ENCODE measurements at places on chromosomes 2 and 18. TPM values are rescaled to one million over a fixed set of nuclear protein-coding genes. Genes with fewer than 3 reads are reported as not detected.

The ST6GAL2 gene
- not detected for total RNA-seq

The GULP1 gene
- total RNA-seq, result not detected

The TEKT4 gene
- total RNA-seq, result not detected

The UPP2 gene
- total RNA-seq, result not detected

The GALNT14 gene
- total RNA-seq, result 1.5 TPM

The MYO3B gene
- total RNA-seq, result 0.17 TPM

DNA sequence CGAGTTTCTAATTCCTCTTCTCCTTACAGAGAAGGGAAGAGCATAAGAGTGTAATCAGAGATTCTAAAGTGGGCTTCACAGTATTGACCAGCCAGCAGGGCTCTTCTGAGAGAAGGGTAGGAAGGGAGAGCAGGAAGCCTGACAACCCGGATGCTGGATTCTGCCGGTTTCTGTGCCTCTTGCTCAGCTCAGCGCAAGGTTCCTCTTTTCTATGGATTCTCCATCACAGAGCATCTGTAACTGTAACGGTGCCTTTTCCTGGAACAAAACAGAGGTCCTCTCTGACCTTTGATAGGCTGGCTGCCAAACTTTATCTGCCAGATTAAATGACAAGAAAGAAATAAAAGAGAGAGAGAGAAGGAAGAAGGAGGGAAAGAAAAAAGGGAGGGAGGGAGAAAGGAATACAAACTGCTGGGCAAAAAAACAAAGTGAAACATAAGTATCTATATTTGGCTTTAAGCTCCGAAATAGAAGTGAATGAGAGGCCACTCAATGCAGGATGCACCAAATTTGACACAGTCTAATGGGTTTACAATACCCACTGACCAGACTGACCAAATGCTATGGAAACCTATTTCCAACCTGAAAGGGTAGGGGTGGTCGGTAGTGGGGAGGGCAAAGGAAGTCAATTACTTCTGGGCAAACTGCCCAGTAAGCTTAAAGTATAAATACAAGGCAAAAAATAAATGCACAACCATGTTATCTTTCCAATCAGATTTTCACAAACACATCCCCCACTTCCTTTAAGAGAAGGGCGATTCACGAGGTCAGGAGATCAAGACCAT is 59.2 kb downstream of the PIEZO2 start:
- no peaks in the 10 kb centered on the region for H3K36me3 ChIP-seq
- no peak overlapping the region for H3K27ac ChIP-seq
- H3K4me1 ChIP-seq, result no peaks in the 10 kb centered on the region

- H3K4me1 ChIP-seq, result no peaks in the 10 kb centered on the region
- no peak overlapping the region for H3K4me3 ChIP-seq
- H3K27me3 ChIP-seq, result peaks cover 6% of the 10 kb centered on the region
- H3K27ac ChIP-seq, result no peak overlapping the region
- no peak for DNase-seq
Observed at GRCh38 chr2:68994864-68995263, 18.1 kb upstream of the ANTXR1 start.

GRCh38 chr18:65721619-65722018 is 29.2 kb upstream of the CDH7 start:
- no peaks in the 10 kb centered on the region for H3K4me1 ChIP-seq
- no peaks in the 10 kb centered on the region for H3K36me3 ChIP-seq
- DNase-seq, result no peak

DNA sequence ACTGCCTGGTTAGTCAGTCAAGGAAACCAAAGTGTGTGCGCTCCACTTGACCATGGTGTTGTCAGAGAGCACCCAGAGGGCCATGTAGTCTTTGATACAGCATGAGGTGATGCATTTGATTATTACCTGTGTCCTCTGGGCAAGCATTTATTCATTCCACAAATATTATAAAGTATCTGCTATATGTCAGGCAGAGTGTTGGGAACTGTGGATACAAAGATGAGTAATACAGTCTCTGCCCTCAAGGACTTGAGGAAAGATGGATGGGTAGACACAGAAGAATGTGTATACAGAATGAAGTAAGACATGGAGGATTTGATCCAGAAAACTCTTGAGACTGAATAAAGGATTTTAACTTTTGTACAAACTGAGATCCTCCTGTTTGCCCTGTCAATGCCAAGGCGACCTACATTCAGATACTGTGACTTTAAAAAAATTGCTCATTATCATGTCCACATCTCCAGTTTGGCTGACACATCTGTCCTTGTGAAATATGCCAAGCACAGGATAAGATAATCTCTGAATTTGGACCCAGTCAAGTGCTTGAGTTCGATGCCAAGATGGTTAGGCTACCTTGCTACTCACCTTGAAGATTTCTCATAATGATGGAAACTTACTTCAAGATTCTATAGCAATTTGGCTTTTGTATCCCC is 50.8 kb downstream of the ACYP2 start:
- no peak for DNase-seq
- peaks cover 10% of the 10 kb centered on the region for H3K36me3 ChIP-seq
- no peak overlapping the region for H3K27ac ChIP-seq
- H3K4me3 ChIP-seq, result no peak overlapping the region
- no peaks in the 10 kb centered on the region for H3K4me1 ChIP-seq
- H3K27me3 ChIP-seq, result no peaks in the 10 kb centered on the region

- no peaks in the 10 kb centered on the region for H3K4me1 ChIP-seq
- no peak overlapping the region for H3K27ac ChIP-seq
- no peaks in the 10 kb centered on the region for H3K27me3 ChIP-seq
- DNase-seq, result no peak
Observed at GRCh38 chr2:52429171-52429570, 1338.4 kb upstream of the CHAC2 start.

DNA sequence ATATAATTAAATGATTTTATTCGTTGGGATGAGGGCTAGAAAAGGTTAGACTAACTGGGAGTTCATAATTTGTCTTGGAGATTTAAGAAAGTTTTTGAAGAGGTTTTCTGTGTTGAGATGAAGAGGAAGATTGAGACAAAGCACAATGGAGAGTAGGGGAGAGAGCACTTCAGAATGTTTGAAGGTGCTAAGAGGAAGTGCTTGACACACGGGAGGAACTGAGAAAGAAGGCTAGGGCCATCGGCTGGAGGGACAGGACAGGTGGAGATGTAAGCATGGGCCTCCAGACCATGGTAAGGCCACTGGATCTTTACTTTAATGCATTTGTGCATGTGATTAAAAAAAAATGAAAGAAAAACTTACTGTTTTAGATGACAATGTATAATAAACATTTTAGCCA is 31.5 kb downstream of the GREB1L start:
- no peak for DNase-seq
- no peaks in the 10 kb centered on the region for H3K36me3 ChIP-seq
- peaks cover 7% of the 10 kb centered on the region for H3K27me3 ChIP-seq
- no peaks in the 10 kb centered on the region for H3K4me1 ChIP-seq
- no peak overlapping the region for H3K27ac ChIP-seq
- no peak overlapping the region for H3K4me3 ChIP-seq

DNA sequence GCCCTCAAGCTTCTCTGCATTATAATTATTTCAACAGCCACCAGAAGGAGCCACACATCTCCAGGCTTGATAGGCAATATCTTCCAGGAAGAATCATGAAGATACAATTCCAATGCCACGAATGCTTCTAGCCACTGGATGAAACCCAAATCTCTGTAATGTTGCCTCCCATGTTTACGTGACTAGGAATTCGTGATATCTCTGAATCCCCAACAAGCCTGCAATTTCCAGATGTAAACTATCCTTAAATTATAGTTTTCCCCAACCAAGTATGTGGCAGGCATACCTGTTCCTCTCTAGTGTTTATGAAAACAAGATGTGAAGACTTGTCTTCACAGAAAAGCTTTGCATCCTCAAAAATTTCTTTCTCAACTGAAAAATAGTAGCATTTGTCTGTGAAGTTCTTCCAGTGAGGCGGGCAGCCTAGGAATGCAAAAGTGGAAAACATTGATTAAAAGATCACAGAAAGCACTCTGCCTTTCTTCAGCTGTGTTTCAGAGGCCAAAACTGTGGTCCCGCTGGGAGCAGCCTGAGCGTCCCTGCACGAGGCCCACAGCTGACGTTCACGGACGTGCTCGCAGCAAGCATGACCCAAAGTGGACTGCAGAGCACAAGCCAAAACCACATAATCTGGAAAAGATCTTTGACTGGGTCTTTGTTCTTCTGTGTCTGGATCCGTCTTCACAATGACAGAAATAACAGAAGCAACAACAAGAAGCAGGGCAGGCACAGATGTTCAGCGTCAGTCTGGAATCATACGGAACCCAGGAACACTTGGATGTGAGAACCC is 65.1 kb upstream of the THOC1 start:
- peaks cover 3% of the 10 kb centered on the region for H3K27me3 ChIP-seq
- H3K36me3 ChIP-seq, result no peaks in the 10 kb centered on the region
- no peak overlapping the region for H3K27ac ChIP-seq
- no peak for DNase-seq
- no peaks in the 10 kb centered on the region for H3K4me1 ChIP-seq

GRCh38 chr2:178251151-178251955 is 57.0 kb downstream of the OSBPL6 start:
- H3K27ac ChIP-seq, result no peak overlapping the region
- H3K27me3 ChIP-seq, result peaks cover 2% of the 10 kb centered on the region
- no peaks in the 10 kb centered on the region for H3K36me3 ChIP-seq
- no peak overlapping the region for H3K4me3 ChIP-seq
- DNase-seq, result no peak

- H3K36me3 ChIP-seq, result no peaks in the 10 kb centered on the region
- H3K4me3 ChIP-seq, result no peak overlapping the region
- no peaks in the 10 kb centered on the region for H3K4me1 ChIP-seq
- H3K27me3 ChIP-seq, result peaks cover 10% of the 10 kb centered on the region
- no peak overlapping the region for H3K27ac ChIP-seq
Observed at GRCh38 chr2:233772153-233772552, 6.0 kb upstream of the MROH2A start.

GRCh38 chr2:201907563-201907881 is 101.2 kb downstream of the CDK15 start:
- no peak overlapping the region for H3K4me3 ChIP-seq
- no peaks in the 10 kb centered on the region for H3K36me3 ChIP-seq
- peaks cover 12% of the 10 kb centered on the region for H3K4me1 ChIP-seq
- DNase-seq, result no peak

GRCh38 chr2:235143789-235144188 is 192.0 kb downstream of the SH3BP4 start:
- H3K4me3 ChIP-seq, result no peak overlapping the region
- DNase-seq, result no peak
- H3K27me3 ChIP-seq, result peaks cover 13% of the 10 kb centered on the region
- H3K27ac ChIP-seq, result no peak overlapping the region

DNA sequence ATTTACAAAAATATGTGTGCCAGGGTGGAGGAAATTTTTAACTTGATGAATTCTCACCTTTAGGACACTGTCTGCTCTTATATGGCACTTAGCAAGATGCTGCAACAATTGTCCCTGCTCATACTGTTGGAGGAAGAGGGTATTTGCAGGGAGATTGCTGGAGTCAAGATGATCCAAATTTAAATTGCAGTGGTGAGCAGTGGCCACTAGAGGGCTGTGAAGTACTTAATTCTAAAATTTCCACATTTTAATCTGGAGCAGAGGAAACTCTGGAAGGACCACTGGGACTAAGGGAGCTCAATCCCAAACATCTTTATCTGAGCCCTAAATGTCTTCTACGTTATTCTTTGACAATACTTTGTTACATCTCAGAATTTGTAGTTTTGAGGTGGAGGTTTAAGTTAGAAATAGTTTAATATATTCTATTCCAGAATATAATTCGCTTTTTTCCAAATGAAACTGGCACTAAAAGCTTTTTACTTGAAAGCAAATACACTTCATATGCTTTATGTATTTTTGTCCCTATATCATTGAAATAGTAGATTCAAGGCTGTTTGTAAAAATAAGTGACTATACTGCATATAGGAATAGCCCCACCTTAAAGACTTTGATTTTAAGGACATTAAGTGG is 33.0 kb upstream of the PTH2R start:
- no peak overlapping the region for H3K27ac ChIP-seq
- peaks cover 2% of the 10 kb centered on the region for H3K27me3 ChIP-seq
- peak; percentile 45 for DNase-seq
- H3K36me3 ChIP-seq, result no peaks in the 10 kb centered on the region

DNA sequence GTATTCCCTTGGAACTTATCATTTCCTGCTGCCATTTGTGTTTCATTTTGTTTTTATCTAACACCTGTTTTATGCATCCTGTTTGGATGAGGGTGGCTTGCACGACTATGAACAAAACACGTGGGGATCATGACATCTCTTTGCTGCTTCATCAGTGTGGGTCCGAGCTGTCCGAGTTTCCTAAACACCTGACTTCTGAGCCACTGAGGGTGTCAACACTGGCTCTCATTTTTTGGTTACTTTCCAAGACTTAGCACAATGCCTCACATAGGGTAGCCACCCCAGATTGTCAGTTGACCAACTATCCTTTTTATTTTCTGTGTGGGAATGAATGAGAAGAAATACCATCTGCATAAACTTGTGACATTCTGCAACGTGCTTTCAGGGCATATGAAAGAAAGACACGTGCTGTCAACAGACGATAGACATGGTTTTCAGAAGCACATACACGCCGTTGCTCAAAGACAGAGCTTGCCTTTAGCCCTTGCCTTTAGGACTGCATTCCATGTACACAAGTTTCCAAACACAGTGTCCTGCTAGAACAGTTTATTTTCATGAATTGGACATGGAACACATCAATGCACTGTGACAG is 166.7 kb downstream of the MYT1L start:
- no peak overlapping the region for H3K27ac ChIP-seq
- H3K4me1 ChIP-seq, result peaks cover 5% of the 10 kb centered on the region
- H3K36me3 ChIP-seq, result no peaks in the 10 kb centered on the region
- H3K4me3 ChIP-seq, result no peak overlapping the region
- no peak for DNase-seq

GRCh38 chr2:19120941-19121750 is 237.3 kb downstream of the OSR1 start:
- DNase-seq, result no peak
- H3K4me3 ChIP-seq, result no peak overlapping the region
- H3K36me3 ChIP-seq, result no peaks in the 10 kb centered on the region
- H3K27me3 ChIP-seq, result peaks cover 2% of the 10 kb centered on the region
- no peak overlapping the region for H3K27ac ChIP-seq

DNA sequence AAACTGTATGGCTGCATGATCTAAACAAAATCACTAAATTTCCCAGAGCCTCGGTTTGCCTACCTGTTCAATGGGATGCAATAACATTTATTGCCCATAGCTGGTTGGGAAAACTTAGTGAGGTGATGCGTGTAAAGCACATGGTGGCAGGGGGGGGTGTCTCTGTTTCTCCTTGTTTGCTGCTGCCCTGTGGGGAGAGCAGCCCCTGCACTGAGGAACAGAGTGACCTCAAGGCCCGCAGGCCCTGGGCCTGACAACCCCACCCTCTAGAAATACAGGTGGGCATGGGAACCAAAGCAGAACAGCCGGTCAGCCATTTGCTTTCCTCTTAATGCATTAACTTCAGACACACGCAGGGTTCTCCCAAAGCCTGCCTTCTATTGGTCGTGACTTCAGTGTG is 55.1 kb upstream of the SLC66A3 start:
- no peaks in the 10 kb centered on the region for H3K36me3 ChIP-seq
- peaks cover 8% of the 10 kb centered on the region for H3K4me1 ChIP-seq
- DNase-seq, result no peak
- H3K27ac ChIP-seq, result no peak overlapping the region
- H3K27me3 ChIP-seq, result no peaks in the 10 kb centered on the region

- H3K4me1 ChIP-seq, result peaks cover 18% of the 10 kb centered on the region
- H3K27ac ChIP-seq, result no peak overlapping the region
- H3K36me3 ChIP-seq, result peaks cover 48% of the 10 kb centered on the region
- H3K27me3 ChIP-seq, result no peaks in the 10 kb centered on the region
Observed at GRCh38 chr2:42342795-42343241, 18.2 kb downstream of the COX7A2L start.

Measured in activated naive CD4-positive, alpha-beta T cell treated with anti-CD3 and anti-CD28 coated beads for 36 hours (primary cell).